ENCODE measurements at places on chromosomes 5 and 9.

DNA sequence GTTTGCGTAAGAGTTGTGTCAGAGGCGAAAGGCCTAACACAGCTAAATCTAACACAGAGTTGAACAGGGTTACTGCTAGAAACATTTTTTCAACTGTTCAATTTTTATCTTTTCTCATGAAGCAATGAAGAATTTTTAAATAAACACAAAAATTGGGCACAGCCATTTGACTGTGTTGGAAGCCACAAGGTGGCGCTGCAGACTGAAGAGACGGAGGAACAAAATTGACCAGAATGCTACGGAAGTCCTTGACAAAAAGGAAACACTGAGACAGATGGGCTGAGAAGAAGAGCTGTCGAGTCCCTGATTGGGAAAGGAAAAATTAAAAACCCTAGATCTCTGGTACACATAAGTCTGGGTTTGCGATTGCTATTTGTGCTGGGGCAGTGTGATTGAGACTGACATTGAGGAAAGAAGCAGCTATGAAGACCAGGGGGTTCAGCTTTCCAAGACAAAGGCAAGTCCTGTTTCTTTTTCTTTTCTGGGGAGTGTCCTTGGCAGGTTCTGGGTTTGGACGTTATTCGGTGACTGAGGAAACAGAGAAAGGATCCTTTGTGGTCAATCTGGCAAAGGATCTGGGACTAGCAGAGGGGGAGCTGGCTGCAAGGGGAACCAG is at the start of gene PCDHB9:
Gene PCDHB9, plus strand, starts transcription at position 265 of the 616 bp plus-strand sequence. Its CDS starts 158 bp downstream, at position 423.
- DNase-seq, result peak; percentile 6

DNA sequence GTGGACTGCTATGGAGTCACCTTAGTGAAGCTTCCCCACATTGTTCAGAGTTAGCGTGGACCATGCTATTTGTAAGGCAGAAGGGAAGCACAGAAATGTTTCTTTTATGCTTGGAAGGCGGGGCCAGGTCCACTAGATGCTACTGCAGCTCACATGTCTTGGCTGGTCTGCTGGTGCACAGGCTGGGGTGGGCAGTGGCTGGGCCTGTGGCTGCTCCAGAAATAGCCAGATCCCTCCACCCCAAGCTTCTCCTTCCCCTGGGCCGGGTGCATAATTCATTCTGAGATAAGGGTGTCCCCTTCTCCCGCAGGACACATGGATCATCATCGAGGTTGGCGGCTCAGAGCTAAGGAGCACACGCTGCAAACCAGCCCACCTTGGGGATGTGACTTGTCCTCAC is 14.5 kb upstream of the SEMA4D start:
- no peak for DNase-seq

DNA sequence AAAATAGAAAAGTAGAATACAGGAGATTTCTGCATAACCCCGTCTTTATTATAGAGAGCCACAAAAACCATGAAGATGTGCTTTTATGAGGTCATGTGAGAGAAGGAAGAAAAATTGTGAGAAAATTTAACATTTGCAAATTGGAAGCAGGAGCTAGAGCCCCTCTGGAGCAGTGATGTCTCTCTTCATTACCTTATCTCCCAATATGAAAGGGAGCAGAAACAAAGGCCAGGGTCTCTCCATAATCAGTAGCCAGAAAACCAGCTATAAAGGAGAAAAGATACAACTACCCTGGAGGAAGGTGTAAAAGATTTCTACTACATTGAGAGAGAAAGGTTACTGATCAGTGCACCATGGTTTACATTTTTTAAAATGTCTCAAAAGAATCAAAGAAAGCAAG is 53.2 kb upstream of the ITGA1 start:
- DNase-seq, result no peak

DNA sequence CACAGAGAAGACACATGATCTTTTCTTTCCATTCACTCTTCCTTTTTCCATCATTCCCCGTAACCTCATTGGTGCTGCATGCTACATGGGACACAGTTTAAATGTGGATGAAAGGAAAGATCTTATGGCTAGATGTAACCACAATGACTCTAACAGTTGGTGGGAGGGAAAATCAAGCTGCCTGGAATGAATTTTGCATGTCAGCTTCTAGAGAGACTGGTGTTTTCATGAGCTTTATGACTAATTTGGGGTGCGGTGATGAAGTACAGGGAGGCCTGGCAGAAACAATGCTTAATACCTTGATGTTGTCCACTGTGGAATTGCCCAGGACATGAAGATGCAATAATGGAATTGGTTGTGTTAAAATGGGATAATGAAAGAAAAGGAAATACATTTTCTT is 55.9 kb upstream of the MYO10 start:
- peak; percentile 2 for DNase-seq

GRCh38 chr9:105425816-105426433 is 21.9 kb upstream of the FSD1L start:
- DNase-seq, result peak; percentile 10

DNA sequence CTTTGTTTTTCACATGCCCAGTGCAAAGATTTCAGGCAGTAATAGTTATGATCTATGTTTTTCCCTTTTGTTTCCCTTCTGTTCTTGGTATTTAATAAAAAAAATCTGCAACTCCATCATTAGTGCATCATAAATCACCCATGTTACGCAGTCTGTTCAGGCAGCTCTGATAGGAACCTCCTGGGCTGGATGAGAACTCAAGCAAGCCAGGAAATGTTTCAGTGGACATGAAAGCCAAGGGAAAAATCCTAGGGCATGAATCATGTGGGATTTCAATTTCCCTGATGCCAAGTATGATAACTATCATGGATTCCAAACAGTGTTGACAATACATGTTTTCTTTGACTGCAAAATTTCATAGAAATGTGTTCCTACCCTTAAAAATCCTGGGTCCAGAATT is 119.7 kb upstream of the TARS1 start:
- no peak for DNase-seq

GRCh38 chr9:127950513-127951289 is 13.0 kb upstream of the DPM2 start:
- no peak for DNase-seq

GRCh38 chr9:123063177-123063598 is 29.7 kb downstream of the GPR21 start:
- no peak for DNase-seq

GRCh38 chr5:135130261-135131215 is 96.5 kb upstream of the PITX1 start:
- DNase-seq, result no peak

- peak; percentile 87 for DNase-seq
Measured at GRCh38 chr5:58460732-58461286, 923 bp upstream of the PLK2 start.

DNA sequence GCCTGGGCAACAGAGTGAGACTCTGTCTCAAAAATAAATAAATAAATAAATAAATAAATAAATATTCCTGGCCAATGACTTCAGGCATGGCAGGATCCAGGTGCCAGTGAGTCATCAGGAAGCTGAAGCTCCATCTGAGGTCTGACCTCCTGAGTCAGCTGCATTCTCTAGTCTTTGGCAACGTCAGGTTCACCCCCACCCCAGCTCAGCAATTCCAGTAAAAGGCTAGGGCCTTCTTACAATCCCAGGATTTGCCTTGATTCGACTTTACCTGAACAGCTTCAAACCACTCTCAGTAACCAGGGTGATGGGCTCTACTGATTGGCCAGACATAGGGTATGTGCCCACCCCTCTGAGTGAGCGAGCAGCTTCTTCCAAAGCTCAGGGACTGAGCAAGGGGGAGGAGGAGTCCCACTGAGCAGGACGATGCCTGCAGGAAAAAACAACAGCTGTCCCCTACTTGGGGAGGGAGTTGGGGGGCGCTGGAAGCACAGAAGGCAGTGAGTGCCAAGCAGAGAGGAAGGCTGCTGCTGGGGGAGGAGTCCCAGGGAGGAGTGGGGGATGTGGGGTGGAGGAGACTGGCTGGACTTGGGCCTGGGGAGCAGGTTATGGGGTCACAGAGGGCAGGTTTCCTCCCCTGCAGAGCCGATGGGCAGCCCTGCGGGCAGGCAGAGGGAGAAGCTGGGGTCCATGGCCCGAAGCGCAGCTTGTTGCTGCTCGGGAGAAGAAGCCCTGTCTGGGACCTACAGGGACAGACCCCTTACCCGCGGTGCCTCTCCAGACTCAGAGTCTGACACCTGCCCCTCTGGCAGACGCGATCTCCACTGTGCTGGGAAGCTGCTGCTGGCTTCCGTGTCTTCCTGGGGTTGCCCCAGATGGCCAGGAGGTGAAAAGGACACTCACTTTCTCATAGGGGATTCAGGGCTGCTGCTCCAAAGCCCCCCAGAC is 25.9 kb upstream of the UNC5A start:
- DNase-seq, result no peak

DNA sequence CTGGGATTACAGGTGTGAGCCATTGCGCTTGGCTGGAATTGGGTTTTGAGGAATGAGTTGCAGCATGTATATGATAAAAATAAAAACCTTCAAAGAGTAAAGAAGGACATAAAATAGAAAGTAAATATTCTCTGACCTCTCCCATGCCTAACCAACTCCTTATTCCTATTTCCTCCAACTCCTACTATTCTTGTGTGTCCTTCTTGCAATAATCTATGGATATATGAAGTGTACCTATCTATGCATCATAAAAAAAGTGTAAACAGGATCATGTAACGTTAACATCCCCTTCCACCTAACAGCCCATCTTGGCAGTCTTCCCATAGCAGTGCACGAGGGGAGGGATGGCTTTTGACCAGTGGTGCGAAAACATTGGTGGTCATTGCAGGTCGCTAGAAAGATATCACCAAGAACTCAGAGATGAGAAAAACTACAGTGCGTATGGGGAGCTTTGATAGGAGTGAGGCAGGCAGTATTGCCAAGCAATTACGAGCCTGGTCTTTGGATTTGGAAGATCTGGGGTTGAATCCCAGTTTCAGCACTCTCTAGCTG is 69.9 kb downstream of the PPARGC1B start:
- no peak for DNase-seq

GRCh38 chr5:87650284-87650683 is 237.6 kb upstream of the CCNH start:
- peak; percentile 4 for DNase-seq

DNA sequence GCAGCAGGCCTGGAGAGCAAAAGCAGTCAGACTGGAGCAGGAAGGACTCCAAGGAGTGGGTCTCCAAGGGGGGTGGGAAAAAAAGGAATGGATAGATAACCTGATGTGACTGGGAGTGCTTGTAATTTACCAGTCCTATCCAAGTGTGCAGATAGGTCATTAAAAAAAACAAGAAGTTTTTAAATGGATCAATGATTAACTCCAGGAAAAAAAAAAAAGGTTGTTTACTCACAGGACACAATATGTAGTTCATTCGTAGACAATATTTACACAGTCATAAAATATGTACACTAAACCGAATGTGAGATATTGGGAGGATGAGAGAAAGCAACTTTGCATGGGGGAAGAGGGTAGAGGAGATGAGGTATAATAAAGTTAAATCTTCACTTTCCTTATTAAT is 20.4 kb downstream of the ZBTB5 start:
- no peak for DNase-seq

DNA sequence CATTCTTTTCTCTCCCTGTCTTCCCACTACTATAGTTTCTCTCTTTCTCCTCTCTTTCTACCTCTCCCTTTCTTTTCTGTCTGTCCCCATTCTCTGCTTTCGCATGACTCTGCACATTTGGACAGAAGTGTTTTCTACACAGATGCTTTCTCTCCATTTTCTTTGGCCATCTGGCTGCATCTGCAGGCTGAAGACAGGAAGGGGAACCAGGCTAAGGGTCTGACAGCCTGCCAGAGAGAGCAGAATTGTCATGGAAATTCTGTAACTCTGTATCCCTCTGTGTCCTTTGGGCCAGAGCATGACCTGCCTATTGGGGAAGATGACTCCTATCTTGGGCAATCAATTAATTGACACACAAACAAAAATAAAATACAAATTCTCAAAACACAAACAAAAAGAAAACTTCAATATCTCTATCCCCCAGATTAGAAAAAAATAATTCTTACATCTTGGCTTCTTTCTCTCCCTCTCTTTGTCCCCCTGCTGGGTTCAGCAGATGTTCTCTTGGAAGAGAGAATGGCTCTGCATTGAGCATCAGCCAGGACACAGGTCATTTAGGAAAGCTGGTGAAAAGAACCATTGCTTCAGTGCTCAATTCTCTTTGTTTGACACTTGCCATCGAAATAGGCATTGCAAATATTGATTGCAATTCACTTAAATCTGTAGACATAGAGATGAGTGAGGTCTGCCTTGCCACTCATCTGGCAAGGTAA is 415.9 kb upstream of the KLF4 start:
- DNase-seq, result no peak

DNA sequence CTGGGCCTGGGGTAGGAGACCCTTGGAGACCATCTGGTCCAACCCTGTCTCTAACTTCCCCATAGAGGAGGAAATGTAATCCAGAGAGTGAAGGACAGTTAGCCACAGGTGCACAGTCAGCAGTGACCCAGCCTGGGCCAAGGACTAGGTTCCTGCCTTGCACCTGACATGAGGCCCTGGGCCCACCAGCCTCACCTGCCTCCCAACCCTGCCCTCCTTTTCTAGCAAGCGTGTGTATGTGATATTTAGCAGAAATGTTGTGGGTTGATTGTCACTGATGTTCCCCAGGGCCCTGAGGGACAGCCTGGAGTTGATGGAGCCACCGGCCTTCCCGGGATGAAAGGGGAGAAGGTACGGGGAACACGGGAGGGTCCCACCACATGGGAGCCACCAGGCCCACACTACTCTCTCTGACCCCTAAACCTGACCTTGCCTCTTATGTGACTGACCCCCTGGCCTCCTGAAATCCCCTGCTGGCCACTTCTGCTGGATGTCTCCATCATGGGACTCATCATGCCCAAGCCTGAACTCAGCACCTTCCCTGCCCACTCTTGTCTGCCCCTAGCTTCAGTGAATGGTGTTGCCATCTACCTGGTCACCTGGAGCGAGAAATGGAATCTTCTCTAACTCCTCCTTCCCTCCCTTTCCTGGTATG is 79.2 kb upstream of the TGFBR1 start:
- DNase-seq, result no peak

DNA sequence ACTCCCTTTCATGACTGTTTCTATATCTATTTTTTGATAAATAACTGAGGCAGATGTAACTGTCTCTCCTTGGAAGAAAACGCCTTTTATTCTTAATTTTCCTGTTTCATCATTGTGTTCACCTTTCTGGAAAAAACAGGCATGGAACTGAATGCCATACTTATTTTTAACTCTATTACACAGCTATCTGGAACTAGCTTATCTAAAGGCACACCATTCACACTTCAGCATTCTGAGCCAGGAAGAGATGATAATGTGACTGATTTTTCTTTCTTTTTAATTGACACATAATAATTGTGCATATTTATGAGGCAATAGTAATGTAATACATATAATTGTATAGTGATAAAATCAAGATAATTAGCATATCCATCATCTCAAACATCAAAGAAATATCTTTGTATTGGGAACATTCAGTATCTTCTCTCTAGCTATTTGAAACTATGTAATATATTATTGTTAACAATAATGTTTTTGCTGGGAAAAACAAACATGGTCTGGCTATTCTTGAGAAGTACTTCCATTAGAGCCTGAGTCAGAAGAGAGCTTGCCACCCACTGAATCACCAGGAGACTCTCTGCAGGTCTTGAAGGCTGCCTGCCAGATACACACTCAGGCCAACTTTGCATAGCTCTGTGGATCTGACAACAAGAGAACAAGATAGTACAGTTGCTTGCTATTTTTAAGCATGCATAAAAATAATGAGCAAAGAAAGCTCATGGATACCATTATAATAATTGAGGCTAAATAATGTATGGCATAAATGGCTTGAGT is 501.0 kb upstream of the EDIL3 start:
- DNase-seq, result no peak

GRCh38 chr9:19770973-19771372 is 17.9 kb downstream of the SLC24A2 start:
- DNase-seq, result no peak

GRCh38 chr9:131731644-131732043 is 8.2 kb downstream of the RAPGEF1 start:
- DNase-seq, result peak; percentile 79

All from activated CD4-positive, alpha-beta T cell treated with anti-CD3 and anti-CD28 coated beads, Interleukin-10, Interleukin-2, amounts not matched to agents 100 ng/mL and 50 ng/mL, durations not matched to agents 16 hours and 8 hours (primary cell).